ENCODE measurements at places on chromosomes 7 and 10. TPM values are rescaled to one million over a fixed set of nuclear protein-coding genes. Genes with fewer than 3 reads are reported as not detected.
A peak's percentile ranks its signal among the peaks of the same experiment; 100 is the strongest.

The ADAMTS14 gene
- 12.5 TPM for total RNA-seq

- DNase-seq: peak; percentile 32
Measured at GRCh38 chr10:108204528-108205305, 1040.2 kb upstream of the SORCS1 start.

The FXYD4 gene
- 0.44 TPM for total RNA-seq

The CACNA2D1 gene
- total RNA-seq: 73.7 TPM

The ABCB4 gene
- total RNA-seq: 0.49 TPM

DNA sequence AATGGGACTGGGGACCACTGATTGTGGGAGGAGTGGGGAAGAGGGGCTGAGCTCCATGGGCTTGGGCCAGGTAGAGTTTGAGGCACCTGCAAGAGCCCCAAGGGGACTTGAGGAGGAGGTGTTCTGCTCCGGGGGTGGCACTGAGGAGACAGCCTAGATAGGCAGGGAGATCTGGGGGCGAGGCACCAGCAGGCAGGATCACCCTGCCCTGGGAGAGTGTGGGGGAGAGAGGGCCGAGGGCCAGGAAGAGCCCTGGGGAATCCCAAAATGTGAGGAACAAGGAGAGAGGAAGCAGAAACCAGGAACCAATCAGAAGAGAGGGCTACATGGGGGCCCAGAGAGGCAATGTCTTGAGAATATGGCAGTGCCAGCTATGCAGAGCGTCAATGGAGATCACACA lies 34.6 kb downstream of the LEP start:
- no peak for DNase-seq

GRCh38 chr7:32179567-32179966 lies 109.4 kb upstream of the PDE1C start:
- peak; percentile 28 for DNase-seq

The DNTT gene
- total RNA-seq: 0.09 TPM

DNA sequence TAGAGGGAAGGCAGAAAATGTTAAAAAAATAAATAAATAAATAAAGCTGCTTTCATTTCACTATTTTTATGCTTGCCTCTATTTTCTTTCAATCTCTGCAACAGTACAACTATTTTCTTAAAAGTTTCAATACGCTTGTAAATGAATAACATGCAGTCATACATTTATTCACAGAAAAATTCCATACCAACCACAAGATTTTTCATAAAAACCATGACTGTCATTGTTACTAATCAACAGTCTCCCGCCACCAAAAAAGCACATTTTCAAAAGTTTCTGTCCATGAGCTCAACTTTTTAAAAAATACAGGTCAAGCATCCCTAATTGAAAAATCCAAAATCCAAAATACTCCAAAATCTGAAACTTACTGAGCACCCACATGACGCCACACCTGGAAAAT lies 5.3 kb downstream of the PARD3 start:
- no peak for DNase-seq

The ZNF365 gene
- total RNA-seq: 0.13 TPM

GRCh38 chr7:47186316-47186715 lies 395.6 kb downstream of the TNS3 start:
- peak; percentile 24 for DNase-seq

DNA sequence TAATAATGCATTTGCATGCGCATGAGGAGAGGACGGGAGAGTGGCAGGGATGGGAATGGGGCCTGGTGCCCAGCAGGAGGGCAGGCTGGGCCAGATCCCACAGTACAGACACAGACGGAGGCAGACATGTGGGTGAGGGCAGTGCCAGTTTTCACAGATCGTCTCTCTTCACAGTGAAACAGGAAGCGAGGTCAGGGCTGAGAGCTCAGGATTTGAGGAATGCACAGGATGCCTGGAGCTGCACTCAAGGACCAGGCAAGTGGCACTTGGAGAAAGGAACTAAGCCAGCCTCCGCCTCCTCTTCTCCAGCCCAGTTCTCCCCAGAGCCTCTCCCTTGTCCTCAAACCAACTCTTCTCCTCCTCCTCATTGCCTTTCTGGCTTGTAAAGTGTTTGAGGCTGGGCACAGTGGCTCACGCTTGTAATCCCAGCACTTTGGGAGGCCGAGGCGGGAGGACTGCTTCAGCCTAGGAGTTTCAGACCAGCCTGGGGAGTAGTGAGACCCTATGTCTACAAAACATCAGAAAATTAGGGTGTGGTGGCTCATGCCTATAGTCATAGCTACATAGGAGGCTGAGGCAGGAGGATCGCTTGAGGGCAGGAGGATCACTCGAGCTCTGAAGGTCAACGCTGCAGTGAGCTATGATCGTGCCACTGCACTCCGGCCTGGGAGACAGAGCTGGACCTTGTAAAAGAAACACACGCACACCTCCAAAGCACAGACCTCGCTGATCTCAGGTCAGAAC lies 115.2 kb downstream of the HIP1 start:
- DNase-seq: no peak

DNA sequence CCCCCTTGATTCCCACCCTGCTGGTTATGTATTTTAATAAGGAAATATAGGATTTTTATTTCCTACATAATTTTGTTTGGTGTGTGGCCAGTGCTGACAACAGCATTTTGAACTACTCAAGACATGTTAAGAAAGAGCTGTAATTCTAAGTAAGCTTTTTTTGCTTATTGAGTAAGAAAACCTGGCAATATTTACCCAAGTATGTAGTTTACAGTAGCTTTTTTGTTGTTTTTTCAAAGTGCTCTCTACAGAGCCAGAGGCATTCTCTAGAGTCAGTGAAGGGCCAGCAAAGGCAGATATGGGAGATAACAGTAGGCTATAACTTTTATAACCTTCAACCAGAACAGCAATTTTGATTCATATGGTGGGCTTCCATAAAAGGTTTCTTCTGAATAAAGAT lies 63.2 kb upstream of the TMEM168 start:
- peak; percentile 7 for DNase-seq

DNA sequence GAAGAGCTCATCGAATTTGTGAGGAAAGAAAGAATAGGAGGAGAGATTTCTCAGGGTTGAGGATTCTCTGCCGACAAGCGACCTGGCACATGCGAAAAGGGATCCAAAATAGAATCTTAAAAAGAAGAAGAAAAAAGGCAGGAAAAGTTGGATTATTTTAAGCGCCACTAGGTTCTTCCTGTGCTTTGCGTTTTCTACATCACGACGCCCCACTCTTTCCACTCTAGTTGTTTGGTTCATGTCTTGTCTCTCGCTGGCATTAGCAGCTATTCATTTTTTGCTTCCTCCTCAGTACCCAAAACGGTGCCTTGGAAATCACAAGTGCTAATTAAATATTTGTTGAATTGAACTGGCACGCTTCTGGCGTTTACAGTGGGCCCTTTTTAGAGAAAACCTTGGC lies 674 bp upstream of the FRA10AC1 start:
- DNase-seq: peak; percentile 44
